ENCODE measurements at places on chromosomes 7 and 10. TPM values are rescaled to one million over a fixed set of nuclear protein-coding genes. Genes with fewer than 3 reads are reported as not detected.

GRCh38 chr7:92826258-92826938, 10.0 kb downstream of the CDK6 start:
- DNase-seq = no peak
- no peaks in the 10 kb centered on the region for H3K27me3 ChIP-seq
- H3K4me3 ChIP-seq = no peak overlapping the region
- no peak overlapping the region for H3K27ac ChIP-seq
- H3K4me1 ChIP-seq = no peaks in the 10 kb centered on the region

- DNase-seq = no peak
- peaks cover 29% of the 10 kb centered on the region for H3K4me1 ChIP-seq
- H3K27ac ChIP-seq = no peak overlapping the region
- no peaks in the 10 kb centered on the region for H3K36me3 ChIP-seq
Observed at GRCh38 chr10:13885238-13885990, 298.6 kb downstream of the PRPF18 start.

- no peaks in the 10 kb centered on the region for H3K36me3 ChIP-seq
- no peak for DNase-seq
- no peaks in the 10 kb centered on the region for H3K27me3 ChIP-seq
- no peaks in the 10 kb centered on the region for H3K4me1 ChIP-seq
Observed at GRCh38 chr7:139949629-139950028, 113.1 kb downstream of the PARP12 start.

- no peaks in the 10 kb centered on the region for H3K27me3 ChIP-seq
- no peak overlapping the region for H3K27ac ChIP-seq
- no peak for DNase-seq
- H3K4me3 ChIP-seq = no peak overlapping the region
- H3K36me3 ChIP-seq = no peaks in the 10 kb centered on the region
Observed at GRCh38 chr10:112520914-112521313, 73.9 kb downstream of the VTI1A start.

- no peaks in the 10 kb centered on the region for H3K27me3 ChIP-seq
- no peak overlapping the region for H3K4me3 ChIP-seq
- H3K27ac ChIP-seq = no peak overlapping the region
- no peak for DNase-seq
- H3K4me1 ChIP-seq = no peaks in the 10 kb centered on the region
Observed at GRCh38 chr7:126698909-126699308, 553.8 kb downstream of the GRM8 start.

DNA sequence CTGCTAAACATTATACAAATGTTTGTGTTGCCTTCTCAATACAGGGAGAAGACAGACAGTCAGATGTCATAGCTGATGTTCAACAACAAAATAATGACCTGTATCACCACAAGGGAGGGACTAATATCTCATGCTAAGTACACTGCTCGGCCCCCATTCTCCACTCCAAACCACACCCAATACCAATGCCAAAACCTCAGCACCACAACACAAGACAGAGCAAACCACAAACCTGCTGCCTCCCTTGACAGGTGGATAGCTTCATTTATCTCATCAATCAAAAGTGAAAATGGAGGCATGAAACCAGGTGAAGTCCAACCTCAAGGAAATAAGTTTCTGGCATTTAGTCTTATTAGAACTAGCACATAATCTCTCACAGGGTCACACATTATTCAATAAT, 109.5 kb downstream of the PARD3 start:
- no peak overlapping the region for H3K4me3 ChIP-seq
- H3K27ac ChIP-seq = no peak overlapping the region
- H3K4me1 ChIP-seq = peaks cover 44% of the 10 kb centered on the region
- H3K36me3 ChIP-seq = no peaks in the 10 kb centered on the region
- H3K27me3 ChIP-seq = no peaks in the 10 kb centered on the region
- DNase-seq = no peak

DNA sequence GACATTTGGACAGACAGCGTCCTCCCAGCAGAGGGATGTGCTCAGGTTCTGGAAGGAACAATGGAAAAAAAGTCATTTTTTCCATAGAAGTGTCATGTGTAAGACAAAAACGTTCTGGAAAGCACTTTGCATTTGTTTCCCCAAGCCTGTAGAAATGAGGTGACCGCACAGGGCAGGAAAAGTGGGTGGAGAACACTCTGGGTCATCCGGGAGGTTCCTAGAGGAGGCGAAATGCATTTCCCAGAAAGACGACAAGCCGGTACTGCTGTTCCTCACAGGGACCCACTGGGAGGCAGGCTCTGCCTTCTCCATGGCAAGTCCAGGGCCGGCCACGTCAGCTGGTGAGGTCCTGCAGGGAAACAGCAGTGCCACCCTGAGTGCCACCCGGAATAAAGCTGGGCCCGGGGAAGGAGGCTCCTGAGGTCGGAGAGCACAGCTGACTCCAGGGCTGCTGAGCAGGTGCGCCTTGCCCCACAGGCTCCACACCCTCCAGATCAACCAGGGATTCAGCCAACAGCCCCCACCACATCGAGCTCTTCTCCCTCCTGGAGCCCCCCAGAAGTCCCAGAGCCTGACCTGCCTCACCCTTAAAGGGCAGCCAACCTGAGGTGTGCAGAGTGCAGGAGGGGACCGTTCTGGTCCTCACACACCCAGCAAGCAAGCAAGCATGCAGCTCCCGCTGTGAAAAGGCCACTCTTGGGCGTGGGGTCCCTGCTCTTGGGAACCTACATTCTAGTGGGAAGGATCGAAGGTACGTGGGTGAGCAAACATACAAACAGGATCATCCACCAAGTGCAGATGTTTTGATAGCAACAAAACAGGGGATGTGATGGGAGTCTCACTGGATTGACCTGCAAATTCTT, 28.8 kb upstream of the INPP5A start:
- no peak overlapping the region for H3K4me3 ChIP-seq
- H3K27me3 ChIP-seq = no peaks in the 10 kb centered on the region
- H3K36me3 ChIP-seq = no peaks in the 10 kb centered on the region
- DNase-seq = no peak

- H3K36me3 ChIP-seq = no peaks in the 10 kb centered on the region
- no peak overlapping the region for H3K27ac ChIP-seq
Observed at GRCh38 chr10:77577666-77578229, 59.9 kb downstream of the KCNMA1 start.

ZNF282 gene
- 28.5 TPM for total RNA-seq

DNA sequence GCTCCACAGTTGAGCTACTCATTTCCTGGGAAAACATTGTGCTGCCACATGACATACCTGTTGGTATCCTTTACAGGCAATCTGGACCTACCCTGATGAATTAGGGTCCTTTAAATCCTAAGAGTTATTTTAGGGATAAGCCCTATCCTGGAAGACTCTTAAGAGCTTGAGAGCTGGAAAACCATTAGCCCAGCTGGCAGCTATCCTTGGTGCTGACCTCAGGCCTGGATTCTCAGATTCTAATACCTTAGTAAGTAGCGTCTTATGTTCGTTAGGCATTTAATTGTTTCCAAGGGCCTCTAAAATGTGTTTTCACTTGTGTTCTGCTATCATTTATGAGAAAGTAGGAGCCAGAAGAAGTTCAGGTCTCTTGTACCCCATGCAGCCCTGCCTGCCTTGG, 93.0 kb upstream of the SORCS3 start:
- DNase-seq = no peak
- H3K36me3 ChIP-seq = no peaks in the 10 kb centered on the region
- H3K27ac ChIP-seq = no peak overlapping the region
- no peaks in the 10 kb centered on the region for H3K27me3 ChIP-seq
- H3K4me1 ChIP-seq = no peaks in the 10 kb centered on the region

DNA sequence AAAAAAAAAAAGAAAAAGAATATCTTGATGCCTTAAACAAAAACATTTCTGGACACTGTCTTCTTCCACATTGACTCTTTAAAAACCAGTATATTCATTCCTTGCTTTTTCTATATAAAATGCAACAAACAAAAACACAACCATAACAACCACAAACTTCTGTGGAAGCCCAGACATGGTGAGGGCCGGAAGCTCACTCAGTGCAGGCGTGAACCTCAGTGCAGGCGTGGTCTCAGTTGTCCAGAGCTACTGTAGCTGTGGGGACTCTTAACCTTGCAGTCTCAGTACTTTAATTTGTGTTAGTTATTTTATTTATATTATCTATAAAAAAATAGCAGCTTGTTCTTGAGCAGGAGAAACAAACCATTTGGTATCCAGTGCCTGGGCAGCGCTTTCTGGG, 131.8 kb downstream of the DOCK1 start:
- H3K4me1 ChIP-seq = no peaks in the 10 kb centered on the region
- H3K27ac ChIP-seq = no peak overlapping the region
- H3K27me3 ChIP-seq = no peaks in the 10 kb centered on the region
- DNase-seq = no peak

DNA sequence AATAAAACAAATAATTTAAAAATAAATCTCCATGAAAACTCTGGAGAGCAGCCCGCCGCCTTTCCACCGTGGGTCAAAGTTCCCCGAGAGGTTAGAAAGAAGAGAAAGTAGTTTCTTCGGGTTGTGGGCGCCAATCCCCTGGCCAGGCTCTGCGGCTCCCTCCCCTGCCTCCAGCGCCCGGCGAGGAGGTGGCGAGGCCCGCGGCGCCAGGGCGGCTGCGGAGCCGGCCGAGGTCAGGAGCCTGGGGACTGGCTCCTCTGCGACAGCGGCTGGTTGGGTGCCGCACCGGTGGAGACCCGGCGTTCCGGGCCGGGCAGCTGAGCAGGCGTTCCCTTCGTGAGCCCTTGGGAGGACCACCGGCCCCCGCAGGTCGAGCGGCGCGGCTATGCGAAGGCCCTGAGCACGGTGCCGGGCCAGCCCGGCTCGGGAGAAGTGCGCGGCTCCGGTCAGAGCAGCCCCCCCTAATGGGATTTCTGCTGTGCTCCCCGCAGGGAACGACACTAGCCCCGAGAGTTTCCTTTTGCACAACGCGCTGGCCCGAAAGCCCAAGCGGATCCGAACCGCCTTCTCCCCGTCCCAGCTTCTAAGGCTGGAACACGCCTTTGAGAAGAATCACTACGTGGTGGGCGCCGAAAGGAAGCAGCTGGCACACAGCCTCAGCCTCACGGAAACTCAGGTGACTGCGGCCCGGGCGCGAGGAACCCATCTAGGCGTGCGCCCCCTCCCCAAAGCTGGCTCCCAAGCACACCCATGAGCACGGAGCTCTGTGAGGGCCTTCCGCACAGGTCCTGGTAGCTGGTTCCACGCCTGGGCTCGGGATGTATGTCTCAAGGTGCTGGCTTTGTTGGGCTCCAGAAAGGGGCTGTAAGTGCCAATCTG, 2.8 kb downstream of the EMX2 start:
- DNase-seq = no peak
- H3K4me1 ChIP-seq = peaks cover 27% of the 10 kb centered on the region
- no peak overlapping the region for H3K27ac ChIP-seq
- no peaks in the 10 kb centered on the region for H3K36me3 ChIP-seq

DNA sequence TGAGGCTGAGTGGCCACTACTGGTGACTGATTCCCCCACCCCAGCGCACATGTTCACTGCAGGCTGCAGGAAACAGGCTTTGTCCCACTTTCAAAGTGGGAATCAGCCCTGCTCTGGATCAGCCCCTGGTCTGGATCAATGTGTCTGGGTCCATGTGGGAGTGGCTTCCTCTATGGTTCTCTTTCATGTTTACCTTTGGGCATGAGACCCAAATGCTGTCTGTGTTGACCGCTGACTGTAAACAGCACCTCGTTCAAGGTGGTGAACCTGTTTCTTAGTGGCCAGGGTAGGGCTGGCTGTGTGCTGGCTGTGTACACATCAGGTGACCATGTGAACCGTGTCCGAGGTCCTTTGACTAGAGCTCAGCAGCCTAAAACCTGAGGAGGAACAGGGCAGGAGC, 121.8 kb downstream of the CAMK1D start:
- no peak overlapping the region for H3K27ac ChIP-seq
- DNase-seq = peak; percentile 28
- no peaks in the 10 kb centered on the region for H3K27me3 ChIP-seq
- no peaks in the 10 kb centered on the region for H3K4me1 ChIP-seq
- no peaks in the 10 kb centered on the region for H3K36me3 ChIP-seq
- no peak overlapping the region for H3K4me3 ChIP-seq

GRCh38 chr10:98624963-98625362, 178.2 kb upstream of the HPS1 start:
- H3K27me3 ChIP-seq = no peaks in the 10 kb centered on the region
- no peak overlapping the region for H3K27ac ChIP-seq
- H3K4me1 ChIP-seq = no peaks in the 10 kb centered on the region
- DNase-seq = no peak

- no peak overlapping the region for H3K4me3 ChIP-seq
- no peak overlapping the region for H3K27ac ChIP-seq
- H3K36me3 ChIP-seq = no peaks in the 10 kb centered on the region
- H3K27me3 ChIP-seq = no peaks in the 10 kb centered on the region
- DNase-seq = no peak
- no peaks in the 10 kb centered on the region for H3K4me1 ChIP-seq
Observed at GRCh38 chr7:15603124-15603523, 41.3 kb upstream of the AGMO start.

DNA sequence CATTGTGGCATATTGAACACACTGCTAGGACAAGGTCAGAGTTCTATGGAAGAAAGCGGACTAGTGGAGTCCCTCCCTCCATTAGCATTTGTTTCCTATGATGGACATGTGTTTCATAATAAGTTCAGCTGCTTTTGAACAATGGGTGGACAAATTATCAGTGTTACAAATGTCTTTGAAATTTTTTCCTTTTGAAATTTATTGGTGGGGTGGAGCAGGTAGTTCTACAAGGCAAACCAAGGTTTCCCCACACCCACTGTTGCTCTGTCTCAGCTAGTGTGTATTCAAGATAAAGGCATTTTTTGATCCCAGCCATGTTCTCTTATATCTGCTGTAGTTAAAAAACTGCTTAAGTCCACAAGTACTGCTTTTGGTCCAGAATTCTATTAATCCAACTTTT, 79.9 kb downstream of the MALSU1 start:
- H3K27me3 ChIP-seq = no peaks in the 10 kb centered on the region
- no peak overlapping the region for H3K27ac ChIP-seq
- H3K36me3 ChIP-seq = no peaks in the 10 kb centered on the region
- no peak for DNase-seq
- H3K4me3 ChIP-seq = no peak overlapping the region

GRCh38 chr7:27586825-27587224, 75.9 kb downstream of the HIBADH start:
- no peak overlapping the region for H3K4me3 ChIP-seq
- H3K4me1 ChIP-seq = no peaks in the 10 kb centered on the region
- H3K27ac ChIP-seq = no peak overlapping the region
- no peaks in the 10 kb centered on the region for H3K27me3 ChIP-seq
- DNase-seq = no peak

DNA sequence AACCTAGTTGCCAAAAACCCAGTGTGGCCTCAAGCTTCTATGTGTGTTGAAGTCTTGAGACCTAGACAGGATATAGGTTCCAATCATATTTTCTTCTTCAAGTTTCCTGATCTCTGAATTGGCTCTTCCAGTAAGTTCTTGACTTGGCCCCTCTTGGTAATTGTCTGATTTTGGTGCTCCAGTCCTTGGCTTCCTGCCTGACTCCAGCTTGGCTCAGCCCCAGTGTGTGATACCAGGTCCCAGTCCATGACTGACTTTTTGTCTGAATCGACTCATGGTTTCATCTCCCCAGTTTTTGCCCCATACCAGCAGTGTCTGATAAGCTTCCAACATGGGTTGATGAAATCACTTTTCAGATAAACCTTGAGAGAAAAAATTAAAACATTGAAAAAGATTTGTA, 72.3 kb downstream of the FAS start:
- H3K27ac ChIP-seq = no peak overlapping the region
- H3K27me3 ChIP-seq = no peaks in the 10 kb centered on the region
- H3K36me3 ChIP-seq = no peaks in the 10 kb centered on the region
- H3K4me1 ChIP-seq = no peaks in the 10 kb centered on the region

All from thyroid gland (tissue), 4 donors.